ENCODE measurements at places on chromosomes 16 and 17.
A peak's percentile ranks its signal among the peaks of the same experiment; 100 is the strongest.

GRCh38 chr17:71252436-71252835, 868.4 kb upstream of the SOX9 start:
- DNase-seq, result no peak

DNA sequence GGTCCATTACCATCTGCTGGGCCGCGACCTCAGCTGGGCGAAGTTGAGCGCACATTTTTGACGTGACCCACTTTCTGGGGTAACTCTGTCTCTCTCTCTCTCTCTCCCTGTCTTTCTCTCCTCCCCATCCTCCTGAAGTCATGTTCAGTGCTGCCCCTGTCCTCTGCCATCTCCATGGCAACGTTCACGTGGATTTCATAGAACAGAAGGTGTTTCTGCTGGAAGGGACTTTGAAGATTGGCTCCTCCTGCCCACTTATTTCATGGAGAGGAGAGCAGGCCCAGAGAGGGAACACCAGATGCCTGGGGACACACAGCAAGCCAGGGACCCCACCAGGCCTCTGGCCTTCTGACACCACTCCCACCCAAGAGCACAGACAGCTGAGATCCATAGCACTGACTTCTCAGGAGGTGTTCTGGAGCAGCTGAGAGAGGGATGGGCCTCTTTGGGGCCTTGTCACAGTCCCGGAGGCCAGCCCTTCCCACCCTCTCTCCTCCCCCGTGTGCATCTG, 4.2 kb upstream of the CCNF start:
- no peak for DNase-seq

DNA sequence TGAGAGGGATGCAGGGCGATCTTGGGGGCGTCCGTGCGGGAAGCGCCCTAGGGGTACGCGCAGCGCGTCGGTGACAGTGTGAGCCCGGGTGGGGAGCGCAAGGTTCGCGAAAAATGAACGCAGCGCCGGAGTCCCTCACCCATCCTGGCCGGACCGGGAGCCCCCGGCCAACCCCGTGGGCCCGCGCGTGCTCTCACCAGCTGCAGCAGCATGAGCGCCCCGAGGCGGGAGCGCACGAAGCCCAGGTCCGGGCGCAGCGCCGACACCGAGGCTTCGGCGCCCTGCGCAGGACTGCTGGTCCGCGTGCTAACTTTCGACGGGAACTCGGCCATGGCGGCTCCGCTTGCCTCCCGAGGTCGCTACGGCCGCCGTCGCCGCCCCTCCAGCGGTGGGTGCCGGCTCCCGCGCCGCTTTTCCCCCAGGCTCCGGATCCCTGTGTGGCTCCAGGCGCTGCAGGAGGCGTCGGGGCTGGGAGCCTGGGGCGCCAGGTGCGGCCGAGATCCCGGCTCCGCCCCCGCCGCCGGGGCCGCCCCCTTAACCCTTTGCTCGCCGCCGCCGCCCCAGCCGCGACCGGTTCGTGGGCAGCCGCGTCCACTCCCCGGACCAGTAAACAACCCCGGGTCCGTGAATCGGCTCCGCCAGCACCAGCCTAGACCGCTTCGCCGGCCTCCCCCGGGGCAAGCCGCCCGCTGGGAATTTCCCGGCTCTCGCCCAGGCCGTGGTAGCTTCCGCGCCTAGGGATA, at the start of gene PLLP:
Gene PLLP (minus strand): TSS at position 464 of the 743 bp plus-strand sequence. CDS start 132 bp downstream, at position 332.
- DNase-seq, result peak; percentile 29

GRCh38 chr17:65093930-65094329, 37.4 kb upstream of the GNA13 start:
- DNase-seq, result no peak

DNA sequence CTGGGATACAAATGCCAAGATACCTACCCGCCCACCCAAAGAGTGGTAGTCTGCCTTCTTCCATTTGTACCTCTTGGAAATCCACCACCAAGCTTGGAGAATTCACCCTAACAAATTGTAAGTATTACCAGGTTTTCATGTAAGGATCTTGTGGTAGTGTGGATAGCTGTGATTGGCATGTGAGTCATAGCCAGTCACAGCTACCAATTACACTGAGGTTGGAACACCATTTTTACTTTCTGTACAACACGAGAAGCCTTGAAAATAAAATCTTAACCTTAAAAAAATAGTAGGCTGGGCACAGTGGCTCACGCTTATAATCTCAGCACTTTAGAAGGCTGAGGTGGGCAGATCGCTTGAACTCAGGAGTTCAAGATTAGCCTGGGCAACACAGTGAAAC, 18.5 kb upstream of the SLC35G3 start:
- DNase-seq, result peak; percentile 64

- no peak for DNase-seq
Measured at GRCh38 chr17:29042679-29043538, at the start of gene PIPOX. PIPOX (plus strand) TSS chr17:29043141; CDS start chr17:29043226, 85 bp downstream.

GRCh38 chr16:10868104-10868595, 8.9 kb upstream of the CIITA start:
- DNase-seq, result no peak

GRCh38 chr16:35146723-35147458, 1687.5 kb downstream of the TP53TG3F start:
- DNase-seq, result no peak

DNA sequence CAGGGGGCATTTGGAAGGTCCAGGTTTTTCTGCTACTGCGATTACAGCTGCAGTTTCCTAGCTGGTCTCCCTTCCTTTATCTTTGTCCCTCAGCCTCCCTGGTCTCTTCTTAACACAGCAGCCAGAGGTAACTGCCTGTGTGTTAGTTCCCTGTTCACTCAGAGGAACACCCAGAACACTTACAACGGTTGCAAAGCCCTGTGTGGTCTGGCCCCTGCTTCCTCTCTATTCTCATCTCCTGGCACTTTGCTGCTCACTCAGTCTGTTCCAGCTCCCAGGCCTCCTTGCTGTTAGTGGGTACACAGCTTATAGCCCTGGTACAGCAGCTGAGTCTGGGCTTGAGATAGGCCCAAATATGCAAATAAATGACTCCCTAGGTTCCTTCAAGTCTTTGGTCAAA, 16.4 kb downstream of the NTN1 start:
- no peak for DNase-seq

DNA sequence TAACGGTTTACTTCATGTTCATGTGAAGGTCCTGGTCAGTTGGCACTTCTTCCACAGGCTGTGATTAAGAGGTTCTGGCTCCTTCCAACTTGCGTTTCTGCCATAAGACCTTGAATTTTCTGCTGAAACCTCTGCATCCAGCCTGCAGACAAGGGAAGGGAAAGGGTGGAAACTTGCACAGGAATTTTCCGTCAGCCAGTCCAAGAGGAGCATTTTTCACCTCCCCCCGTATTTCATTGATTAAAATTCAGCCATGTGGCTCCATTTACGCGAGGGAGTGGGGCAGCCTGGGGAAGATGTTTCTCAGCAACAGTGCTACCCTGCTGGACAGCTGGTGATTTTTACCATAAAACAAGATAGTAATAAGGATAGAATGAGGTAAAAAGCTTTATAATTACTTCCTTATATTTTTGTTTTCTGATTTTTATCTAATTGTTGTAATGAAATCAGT, 101.5 kb upstream of the SMIM36 start:
- no peak for DNase-seq

GRCh38 chr16:5042574-5043171, 8.9 kb upstream of the NAGPA start:
- no peak for DNase-seq

Data from T-helper 1 cell (primary cell).